ENCODE measurements at places on chromosomes 2 and 18.
A peak's percentile ranks its signal among the peaks of the same experiment; 100 is the strongest.

GRCh38 chr2:114316532-114317300 lies 125.7 kb upstream of the DPP10 start:
- DNase-seq, result no peak

- DNase-seq, result no peak
These were observed 210.9 kb downstream of the DCDC2C start for GRCh38 chr2:3914241-3914640.

- DNase-seq, result no peak
These were observed 846.7 kb upstream of the ID2 start for GRCh38 chr2:7835151-7835550.

DNA sequence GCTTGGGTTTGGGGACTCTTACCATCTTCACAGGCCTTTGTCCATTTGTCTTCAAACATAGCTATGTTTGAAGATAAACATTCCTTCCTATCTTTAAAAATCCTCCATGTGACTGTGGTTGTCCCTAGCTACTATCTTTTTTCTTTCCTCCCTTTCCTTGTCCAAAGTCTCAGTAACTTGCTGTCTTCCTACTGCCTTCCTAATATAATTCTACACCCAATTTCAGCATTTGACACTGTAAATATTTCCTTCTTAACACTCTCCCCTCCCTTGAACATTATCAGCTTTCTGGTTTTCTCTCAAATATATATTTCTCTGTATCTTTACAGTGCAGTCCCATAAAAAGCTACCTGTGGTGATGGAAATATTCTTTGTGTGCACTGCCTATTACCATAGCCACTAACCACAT lies 5.3 kb upstream of the SP3 start:
- no peak for DNase-seq

DNA sequence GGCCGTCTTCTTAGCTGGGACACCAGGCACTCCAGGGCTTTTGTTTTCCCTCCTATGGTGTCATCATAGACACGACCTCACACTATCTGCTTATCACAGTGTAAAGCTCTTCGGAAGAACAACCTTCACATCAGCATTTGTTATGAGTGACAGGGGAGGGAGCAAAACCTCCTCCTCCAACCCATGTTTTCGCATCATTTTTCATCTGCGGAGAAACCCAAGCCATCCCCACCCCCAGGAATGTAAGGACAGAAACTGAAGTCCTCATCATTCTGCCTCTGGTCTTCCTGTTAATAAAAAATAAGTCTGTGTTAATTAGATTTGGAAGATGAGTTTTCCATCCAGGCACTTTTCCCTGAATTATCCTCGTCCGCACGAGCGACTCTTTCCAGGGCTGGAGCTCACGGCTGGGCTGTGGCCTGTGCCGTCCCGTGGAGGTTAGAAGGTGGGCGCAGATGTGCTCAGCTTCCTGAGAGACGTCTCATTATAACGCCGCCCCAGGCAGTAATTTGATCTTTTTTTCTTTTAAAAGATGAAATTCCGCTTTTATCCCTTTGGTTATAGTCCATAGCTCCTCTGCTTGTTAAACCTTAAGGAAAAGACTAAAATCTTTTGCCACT lies 101.6 kb upstream of the TMEM18 start:
- no peak for DNase-seq

GRCh38 chr2:239666855-239667376 lies 266.1 kb upstream of the HDAC4 start:
- DNase-seq, result no peak

GRCh38 chr18:23071285-23071684 lies 64.0 kb upstream of the CABLES1 start:
- DNase-seq, result peak; percentile 76

DNA sequence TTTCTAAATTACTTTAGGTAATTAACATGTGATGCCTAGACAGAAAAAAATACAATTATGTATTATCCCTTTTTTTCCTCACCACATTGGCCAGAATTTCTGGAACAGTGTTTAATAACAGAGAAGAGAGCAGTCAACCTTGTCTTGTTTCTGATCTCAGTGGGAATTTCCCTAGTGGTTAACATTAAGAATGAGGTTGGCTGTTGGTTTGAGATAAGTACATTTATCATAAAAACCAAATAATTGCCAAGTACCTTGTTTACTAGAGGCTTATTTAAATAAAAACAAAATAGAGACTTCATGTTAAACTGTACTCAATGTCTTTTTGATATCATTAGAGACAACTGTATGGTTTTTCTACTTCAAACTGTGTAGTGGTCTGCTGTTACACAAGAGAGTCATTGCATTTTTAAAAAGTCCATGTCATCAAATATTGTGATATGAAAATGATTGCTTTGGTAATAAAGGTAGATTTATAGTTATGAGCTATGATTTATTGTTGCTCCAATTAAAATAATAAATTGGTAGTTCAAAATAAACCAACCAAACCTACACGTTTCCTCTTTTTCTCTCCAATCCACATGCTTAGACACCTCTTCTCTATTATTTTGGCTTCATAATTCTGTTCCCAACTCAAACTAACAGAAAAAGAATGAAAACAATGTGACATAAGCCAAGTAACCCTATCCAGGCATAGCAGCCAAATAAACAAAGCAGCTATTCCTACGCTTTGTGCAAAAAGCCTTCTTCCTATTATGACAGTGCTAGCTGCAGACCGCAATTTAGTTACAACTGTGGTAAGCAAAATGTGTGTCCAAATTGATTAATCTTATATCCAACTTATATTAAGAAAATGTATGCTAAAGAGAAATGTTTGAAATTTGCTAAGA lies 20.9 kb upstream of the TANK start:
- no peak for DNase-seq

- no peak for DNase-seq
These were observed 566.9 kb downstream of the BCL11A start for GRCh38 chr2:59986511-59986910.

DNA sequence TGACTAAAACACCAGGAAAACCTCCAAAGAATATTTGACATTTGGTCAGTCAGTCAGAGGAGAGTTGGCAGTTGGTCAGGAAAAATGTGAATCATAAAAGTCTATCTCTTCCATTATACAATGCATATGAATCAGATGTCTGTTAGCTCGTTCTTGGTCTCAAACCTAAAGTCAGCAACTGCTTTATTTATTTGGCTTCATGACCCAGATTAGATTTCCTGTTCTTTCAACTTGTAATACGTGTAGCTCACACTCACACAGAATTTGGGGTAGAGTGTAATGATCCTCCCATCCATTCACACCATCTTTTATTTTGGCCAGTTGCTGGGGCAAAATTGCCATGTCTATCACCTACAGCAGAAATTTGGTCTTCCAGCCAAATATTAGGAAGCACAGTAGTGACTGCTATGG lies 81.9 kb upstream of the COL5A2 start:
- DNase-seq, result no peak

DNA sequence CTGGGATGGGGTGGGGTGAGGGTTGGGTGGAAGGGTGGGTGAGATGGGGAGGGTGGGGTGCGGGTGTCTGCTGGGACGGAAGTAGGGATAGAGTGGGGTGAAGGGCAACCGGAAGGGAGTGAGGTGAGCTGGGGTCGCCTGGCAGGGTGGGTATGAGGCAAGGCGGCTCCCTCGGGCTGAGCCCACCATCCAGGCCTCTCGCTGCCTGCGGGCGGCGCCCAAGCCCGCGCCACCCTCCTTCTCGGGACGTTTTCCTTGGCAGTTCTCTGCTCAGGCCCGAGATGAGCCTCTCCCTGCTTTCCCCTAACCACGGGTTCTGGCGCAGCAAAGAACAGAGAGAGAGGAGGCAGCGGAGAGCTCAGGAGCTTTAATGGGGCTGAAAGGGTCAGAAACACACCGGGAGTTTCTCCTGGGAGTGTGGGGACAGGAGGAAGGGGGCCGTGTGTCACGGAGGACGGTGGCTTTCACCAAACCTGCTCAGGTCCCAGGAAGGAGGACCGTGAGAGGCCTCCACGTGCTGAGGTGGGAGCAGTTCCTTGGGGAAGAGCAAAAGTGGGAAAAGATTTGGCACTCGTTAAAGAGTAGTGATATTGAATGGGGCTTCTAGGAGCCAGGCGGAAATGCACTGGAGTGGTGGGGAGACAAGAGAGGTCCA lies 4.1 kb downstream of the FEV start:
- no peak for DNase-seq

DNA sequence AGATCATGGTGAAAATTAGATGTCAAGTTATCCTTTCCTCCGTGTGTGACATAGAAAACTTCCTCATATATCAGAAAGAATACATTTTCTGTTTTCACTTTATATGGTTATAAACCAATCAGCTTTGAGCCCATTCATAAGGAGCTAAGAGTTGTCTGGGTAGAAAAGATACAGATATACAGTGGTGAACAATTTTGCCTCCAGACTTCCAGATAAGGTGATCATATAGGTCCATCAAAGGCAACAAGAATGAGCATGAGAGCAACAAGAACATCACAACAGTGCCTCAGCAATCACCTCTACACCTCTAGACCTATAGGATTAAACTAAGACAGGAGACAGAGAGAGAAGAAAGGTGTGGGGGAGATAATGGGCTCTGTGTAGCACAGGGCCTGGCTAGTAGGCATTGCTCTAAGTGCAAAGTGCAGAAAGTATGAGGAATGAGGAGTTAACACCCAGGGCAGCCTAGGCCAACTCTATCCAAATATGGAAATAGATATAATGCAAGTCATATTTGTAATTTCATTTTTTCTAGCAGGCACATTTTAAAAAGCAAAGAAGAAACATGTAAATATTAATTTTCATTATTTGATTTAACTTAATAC lies 8.3 kb downstream of the TNP1 start:
- DNase-seq, result no peak

DNA sequence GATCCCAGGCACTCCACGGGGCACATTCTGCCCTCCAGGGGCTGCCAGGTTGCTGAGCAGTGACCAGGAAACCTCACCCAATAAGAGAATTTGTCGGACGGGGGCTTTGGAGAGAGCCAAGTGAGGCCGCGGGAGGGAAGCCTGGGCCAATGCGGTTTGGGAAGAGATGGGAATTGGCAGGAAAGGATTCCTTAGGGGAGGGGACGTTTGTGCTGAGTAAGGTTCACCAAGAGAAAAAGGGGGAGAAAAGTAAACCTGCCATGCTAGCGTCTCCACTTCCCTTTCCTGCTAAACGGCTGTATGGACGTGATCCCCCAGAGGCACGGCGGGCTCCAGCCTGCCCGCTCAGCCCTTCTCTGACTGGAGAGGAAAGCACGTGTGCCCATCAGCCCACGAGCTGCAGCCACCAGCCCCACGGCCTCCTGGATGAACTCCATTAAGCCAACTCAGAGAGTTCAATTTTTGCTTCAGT lies 194.4 kb upstream of the ID2 start:
- DNase-seq, result no peak

GRCh38 chr18:24958001-24958400 lies 394.0 kb downstream of the ZNF521 start:
- DNase-seq, result no peak

DNA sequence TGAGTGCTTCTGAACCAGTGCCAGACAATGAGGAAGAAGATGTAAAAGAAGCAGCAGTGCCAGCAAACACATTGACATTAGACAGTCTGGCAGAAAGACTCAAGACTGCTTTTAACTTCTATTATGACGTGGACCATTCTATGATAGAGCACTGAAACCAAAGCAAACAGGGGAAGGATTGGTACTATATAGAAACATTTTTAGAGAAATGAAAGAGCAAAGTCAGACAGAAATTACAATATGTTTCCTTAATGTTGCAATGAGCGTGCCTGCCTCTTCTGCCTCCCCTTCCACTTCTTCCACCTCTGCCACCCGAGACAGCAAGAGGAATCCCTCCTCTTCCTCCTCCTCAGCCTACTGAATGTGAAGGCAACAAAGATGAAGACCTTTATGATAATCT lies 39.7 kb downstream of the DHX57 start:
- no peak for DNase-seq

DNA sequence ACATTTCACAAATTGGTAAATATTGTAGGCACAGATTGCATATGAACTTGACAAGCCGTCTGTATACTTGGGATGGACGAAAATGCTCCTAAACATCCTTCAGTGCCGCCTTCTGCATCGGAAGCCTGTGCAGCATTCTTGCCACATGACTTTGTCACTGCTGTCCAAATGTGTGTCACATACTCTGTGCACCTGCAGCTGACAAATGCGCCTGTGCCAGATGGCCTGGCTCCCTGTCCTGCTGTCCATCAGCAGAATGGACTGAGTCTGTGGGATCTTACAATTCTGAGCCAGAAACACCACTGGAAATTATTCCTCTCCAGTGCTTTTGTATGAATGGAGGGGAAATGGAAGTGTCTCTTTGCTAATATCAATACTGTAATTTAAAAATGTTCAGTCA lies 89.9 kb downstream of the DCDC2C start:
- DNase-seq, result no peak

DNA sequence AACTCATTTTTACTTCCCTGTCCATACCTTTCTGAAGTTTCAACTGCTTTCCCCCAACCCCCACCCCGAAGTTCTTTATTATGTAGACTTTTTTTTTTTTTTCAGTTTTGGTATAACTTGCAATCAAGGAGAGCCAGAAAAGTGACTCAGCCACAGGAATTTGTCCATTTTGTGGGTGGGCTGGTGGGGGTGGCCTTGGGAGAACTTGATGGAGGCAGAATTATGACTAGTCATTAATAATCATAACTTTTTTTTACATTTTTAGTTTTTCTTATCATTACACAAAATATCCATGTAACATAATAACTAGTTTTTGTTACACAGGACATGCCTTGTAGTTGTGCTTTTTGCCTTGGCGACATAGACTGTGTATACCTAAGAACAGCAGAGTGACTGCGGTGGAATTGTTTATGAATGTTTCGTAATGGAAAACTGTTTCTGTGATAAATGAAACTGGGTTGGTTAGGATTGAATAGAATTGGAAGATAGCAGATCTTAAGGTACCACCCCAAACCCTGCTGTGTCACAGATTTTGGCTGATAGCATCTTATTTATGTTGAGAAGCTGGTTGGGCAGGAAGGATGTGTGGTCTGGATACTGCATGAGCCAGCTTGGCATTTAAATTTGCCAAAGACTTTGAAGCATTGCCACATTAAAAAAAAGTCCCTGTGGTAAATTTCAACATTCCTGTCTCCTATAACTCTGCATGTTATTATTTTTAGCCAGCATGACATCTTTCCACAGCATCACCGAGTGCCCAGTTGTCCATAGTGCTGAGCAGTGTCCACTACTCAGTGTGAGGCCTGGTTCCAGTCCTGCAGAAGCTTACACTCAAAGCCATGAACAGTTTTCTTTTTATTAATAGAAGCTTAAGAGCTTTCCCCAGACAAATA lies 30.7 kb downstream of the LYPD6B start:
- no peak for DNase-seq

DNA sequence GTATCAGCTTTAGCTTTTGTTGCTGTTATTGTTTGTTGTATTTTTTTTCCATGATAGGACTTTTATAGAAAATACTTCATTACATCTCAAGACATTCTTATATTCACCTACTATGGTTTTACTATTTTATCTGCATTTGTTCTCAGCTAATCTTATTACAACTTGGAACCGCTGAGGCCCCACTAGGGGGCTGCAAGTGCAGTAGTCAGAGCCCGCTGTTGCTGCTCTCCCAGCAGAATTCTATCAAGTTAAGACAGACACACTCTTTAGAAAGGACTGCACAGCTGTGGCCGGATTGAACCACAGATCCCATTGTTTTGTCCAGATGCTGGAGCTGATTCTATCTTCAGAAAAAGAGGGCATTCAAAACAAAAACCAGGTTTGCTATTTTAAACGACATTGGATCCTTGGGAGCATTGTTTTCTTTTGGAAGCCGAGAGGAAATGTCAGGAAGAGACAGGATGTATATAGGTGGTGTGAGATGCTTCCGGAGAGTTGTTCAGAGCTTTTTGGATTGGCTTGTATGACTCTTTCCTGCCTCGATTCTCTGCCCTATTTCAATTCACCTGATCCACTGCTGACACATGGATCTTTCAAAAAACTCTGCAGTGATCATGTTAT lies 105.7 kb upstream of the GAREM1 start:
- no peak for DNase-seq

Data from stimulated activated CD4-positive, alpha-beta T cell treated with anti-CD3 and anti-CD28 coated beads, Interleukin-1b, Interleukin-23, amount 100 ng/mL, for 48 hours (primary cell).